ENCODE measurements at places on chromosomes 2 and 18. TPM values are rescaled to one million over a fixed set of nuclear protein-coding genes. Genes with fewer than 3 reads are reported as not detected.

- DNase-seq = no peak
Measured at GRCh38 chr2:43777306-43777926, 3.6 kb downstream of the DYNC2LI1 start.

ZRANB3 gene
- total RNA-seq = 10.9 TPM

RUFY4 gene
- total RNA-seq = not detected

DNA sequence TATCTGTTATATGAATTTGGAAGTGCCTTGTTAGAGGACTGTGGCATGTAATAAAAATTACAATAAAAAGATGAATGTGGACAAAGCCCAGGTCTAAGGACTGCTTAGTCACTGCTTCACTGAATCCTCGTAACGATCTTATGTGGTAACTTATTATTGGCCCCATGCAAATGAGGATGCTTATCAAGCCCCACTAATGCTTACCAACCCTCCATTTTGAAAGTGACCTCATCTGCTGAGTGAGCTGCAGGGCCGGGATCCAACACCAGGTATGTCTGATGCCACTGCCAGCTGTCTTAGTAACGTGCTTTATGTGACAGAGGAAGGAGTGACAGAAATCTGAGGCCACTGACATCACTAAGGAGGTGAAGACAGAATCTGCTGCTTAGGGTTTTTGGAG lies 65.3 kb upstream of the CCDC85A start:
- DNase-seq = peak; percentile 45

DNA sequence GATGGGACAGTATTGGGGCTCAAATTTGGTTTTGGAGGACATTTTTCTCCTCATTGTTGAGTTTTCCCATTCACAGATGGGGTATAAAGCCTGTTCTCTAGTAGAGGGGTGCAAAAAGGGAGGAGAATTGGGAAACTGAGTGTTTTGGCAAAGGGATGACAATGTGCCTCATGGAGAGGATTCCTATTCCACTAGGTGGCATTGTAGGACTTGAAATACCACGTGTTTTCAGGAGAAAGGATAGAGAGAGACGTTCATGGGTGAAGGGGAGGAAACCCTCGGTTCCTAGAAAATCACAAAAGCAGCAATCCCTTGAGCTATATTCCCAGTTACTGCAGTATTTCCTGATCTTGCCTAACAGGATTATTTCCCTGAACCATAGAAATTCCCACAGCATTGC lies 113.7 kb upstream of the SRD5A2 start:
- no peak for DNase-seq

GRCh38 chr2:164368896-164369295 lies 252.4 kb downstream of the GRB14 start:
- DNase-seq = no peak

DYSF gene
- total RNA-seq = 4.3 TPM

GRCh38 chr2:88880441-88880953 lies 189.0 kb downstream of the RPIA start:
- DNase-seq = no peak
